ENCODE measurements at places on chromosomes 5 and 9.

- no peak for DNase-seq
These were observed 453.4 kb upstream of the CTNND2 start for GRCh38 chr5:12357626-12358025.

DNA sequence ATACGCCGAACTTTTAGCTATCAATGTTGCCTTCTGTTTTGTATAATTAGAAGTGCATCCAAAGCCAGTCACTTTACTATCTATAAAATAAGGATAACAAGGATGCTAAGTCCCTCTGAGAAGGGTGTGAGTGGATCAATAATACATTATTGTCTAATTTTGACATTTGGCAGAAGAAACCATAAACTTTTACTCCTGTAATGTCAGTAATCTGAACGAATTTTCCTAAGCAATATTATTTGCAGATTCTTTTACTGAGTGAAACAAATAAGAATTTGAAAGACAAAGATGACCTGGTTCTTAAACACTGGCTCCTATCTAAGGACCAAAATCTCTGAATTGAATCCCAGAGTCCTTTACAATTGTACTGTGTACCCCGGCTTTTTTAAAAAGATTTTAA is 126.6 kb upstream of the TMEM161B start:
- DNase-seq = no peak

- no peak for DNase-seq
These were observed 773.8 kb upstream of the CHD1 start for GRCh38 chr5:99702565-99702964.

DNA sequence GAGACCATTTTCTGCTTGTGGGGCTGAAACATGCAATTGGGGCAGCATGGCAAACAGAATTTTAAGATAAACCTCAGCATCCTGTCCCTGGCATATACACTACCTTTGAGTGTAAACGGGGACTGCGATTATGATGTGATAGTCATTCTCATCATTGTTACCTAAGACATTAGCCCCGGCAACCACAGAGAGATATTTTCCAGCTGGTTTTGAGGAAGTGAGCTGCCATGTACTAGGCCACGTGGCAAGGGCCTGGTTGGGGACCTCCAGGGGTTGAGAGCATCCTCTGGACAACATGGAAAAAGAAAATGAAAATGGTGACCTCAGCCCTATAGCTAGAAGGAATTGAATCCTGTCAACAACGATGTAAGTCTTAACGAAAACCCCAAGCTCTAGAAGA is 623.6 kb upstream of the CDH18 start:
- DNase-seq = no peak

Data from liver (tissue), 10 donors.